ENCODE measurements at places on chromosomes 7 and 10. TPM values are rescaled to one million over a fixed set of nuclear protein-coding genes. Genes with fewer than 3 reads are reported as not detected.

DNA sequence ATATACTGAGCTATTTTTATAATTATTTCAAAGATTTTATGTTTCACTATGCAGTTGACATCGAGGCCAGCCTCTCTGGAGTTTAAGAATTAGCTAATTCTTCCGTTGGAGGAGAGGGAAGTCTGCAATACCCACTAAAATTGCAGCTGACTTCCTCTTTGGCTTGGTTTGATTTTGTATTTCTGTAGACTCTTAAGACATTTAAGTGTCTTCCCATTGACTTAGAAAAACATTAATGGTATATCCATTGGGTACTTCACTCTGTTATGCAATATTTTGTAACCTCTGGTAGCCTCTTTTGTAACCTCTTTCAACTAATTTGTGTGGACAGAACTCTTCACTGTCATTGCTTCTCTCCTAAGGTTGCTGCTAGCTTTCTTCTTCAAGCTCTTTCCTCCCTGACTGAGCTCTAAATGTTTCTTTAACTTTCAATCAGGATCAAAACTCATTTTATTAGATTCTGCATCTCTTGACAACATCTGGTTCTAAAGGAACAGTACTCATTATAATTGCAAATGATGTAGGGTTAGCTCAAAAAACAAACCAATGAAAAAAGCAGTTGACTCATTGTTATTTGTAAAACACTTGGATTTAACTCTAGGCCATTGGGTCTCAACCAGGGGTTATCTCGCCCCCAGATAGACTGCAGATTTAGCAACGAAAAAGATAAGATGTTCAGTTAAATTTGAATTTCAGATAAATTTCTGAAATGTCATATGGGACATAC is 1.7 kb upstream of the ANKRD22 start:
- H3K27ac ChIP-seq: peak overlapping the region; percentile 90
- H3K4me3 ChIP-seq: no peak overlapping the region
- H3K36me3 ChIP-seq: no peaks in the 10 kb centered on the region
- DNase-seq: no peak

DNA sequence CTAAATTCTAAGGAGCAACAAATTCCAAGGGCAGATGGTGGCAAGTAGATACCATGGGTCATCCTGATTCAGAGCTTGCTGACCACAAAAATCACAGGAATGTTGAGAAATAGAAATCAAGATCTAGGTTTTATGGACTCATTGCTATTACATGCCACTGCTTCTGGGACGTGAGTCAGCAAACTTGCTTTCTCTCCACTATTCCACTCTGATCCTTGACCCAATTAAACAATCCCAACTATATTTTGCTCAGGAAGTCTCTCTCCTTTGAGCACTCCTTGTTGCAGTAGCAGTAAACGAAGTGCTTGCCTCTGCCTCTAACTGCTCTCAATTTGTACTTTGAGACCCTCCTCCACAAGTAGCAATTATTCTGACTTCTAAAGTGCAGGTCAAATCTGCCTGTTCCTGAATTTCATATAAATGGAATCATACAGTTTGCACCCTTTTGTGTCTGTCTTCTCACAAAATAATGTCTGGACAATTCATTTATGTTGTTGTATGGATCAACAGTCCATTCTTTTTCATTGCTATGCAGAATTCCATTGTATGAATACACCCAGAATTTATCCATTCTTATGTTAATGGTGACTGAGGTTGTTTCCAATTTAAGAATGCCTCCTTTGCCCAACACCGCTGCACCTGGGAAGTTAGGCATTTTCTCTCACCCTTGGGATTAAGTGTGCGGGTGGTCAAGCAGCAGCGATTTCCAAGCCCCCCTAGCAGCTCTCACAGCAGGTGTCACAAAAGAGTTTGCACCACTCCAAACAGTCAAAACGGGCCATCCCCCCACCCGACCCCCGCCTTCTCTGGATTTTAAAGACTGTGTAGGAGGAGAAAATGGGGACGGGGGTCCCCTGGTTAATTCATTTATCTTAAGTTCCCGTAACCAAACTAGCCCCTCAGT is 35.9 kb downstream of the ACSM6 start:
- H3K27ac ChIP-seq: peak overlapping the region; percentile 98
- peaks cover 16% of the 10 kb centered on the region for H3K36me3 ChIP-seq
- peak; percentile 48 for DNase-seq
- peak overlapping the region; percentile 33 for H3K4me3 ChIP-seq
- H3K27me3 ChIP-seq: no peaks in the 10 kb centered on the region

DNA sequence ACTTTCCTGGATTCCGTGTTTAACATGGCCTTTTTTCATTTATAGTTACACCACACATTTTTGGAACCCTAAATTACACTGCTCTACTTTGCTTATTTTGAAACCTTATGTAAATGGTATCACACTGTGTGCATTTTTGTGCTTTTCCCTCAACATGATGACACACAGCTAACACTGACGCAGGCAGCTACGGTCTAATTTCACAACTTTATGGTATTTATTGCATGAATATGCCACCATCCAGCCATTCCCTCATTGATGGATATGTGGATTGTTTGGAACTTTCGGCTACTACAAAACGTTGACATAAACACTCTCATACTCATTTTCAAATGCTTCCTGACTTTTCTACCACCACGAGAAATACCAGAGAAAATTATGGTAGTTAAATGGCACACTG is 6.9 kb downstream of the PAPOLB start:
- peaks cover 80% of the 10 kb centered on the region for H3K27me3 ChIP-seq
- no peaks in the 10 kb centered on the region for H3K4me1 ChIP-seq
- no peaks in the 10 kb centered on the region for H3K36me3 ChIP-seq
- H3K27ac ChIP-seq: no peak overlapping the region
- DNase-seq: no peak

DNA sequence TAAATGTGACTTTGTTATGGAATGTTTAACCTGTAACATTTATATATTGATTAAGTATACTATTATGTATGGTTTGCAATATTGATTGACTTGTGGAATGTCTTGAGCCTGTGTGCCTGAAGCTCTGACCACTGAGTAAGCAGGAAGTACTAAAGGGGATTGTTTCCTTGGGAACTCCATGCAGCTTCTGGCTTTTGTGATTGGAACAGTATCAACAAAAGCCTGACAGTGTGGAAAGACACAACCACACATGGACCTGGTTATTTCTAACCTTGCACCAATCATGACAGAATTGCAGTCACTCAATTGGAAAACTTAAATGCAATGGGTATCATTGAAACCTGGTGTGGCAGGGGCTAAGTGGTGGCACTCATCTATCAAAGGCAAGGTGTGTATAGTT is 45.5 kb upstream of the PIK3CG start:
- DNase-seq: no peak
- H3K36me3 ChIP-seq: no peaks in the 10 kb centered on the region
- no peak overlapping the region for H3K4me3 ChIP-seq
- 0 out of 2 replicates have a peak, but pooled peaks cover 5% of the 10 kb centered on the region for H3K4me1 ChIP-seq
- no peak overlapping the region for H3K27ac ChIP-seq

DNA sequence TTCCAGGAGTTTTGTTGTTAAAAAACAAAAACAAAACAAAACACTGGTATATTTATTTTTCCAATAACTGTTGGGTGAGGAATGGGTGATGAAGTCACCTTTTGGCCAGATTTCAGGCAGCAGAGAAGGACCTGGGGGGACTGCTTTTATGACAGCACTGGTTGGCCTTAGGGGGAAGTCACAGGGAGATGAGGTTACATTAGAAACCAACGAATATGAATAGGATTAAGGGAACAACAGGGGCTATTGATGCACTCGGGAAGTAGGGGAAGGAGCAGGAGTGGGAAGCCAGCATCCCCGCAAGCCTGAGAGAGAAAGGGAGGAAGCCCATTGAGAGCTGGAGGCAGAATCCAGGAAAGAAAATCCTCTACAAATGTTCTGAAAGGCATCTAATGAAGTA is 958.4 kb downstream of the TYW1 start:
- no peaks in the 10 kb centered on the region for H3K27me3 ChIP-seq
- no peak overlapping the region for H3K27ac ChIP-seq
- no peak overlapping the region for H3K4me3 ChIP-seq
- no peaks in the 10 kb centered on the region for H3K36me3 ChIP-seq
- H3K4me1 ChIP-seq: no peaks in the 10 kb centered on the region

Gene IRF5
- total RNA-seq: 5.8 TPM

DNA sequence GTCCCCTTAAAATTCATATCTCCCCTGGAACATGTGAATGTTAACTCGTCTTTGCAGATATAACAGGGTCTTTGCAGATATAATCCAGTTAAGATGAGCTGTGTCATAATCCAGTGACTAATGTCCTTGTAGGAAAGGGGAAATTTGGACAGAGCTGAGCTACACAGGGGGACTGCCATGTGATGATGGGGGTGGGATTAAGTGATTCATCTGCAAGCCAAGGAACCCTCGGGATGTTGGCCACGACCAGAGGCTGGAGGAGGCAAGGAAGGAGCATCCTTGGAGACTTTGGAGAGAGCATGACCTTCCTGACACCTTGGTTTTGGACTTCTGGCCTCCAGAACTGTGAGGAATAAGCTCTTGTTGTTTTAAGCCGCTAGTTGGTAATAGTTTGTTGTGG is 153.9 kb upstream of the PCBD1 start:
- H3K4me3 ChIP-seq: no peak overlapping the region
- no peaks in the 10 kb centered on the region for H3K4me1 ChIP-seq
- H3K27ac ChIP-seq: no peak overlapping the region
- no peak for DNase-seq

Gene COBL
- 49.4 TPM for total RNA-seq

Gene VAX1
- total RNA-seq: not detected

DNA sequence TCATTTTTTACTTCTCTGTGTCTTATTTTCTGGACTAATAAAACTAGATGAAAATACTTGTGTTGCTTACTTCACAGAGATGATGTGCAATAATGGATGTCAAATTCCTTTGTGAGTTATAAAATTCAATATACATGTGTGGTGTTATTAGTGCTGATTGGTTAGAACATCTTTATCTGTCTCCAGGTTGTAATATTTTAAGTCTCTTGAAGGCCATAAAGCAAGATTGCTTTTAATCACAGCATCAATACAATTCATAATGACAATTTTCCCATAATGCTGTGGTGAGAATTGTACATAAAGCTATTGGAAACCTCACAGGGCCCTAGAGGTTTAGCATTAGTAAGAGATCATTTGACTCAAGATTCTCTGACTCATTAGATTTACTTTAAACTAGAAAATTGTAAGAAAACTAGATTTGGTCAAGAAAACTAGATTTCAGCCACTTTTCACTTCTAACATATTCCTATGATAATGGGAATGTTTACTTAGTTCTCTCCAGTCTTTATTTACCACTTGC is 963.7 kb downstream of the REEP3 start:
- no peak for DNase-seq
- no peaks in the 10 kb centered on the region for H3K27me3 ChIP-seq
- no peak overlapping the region for H3K4me3 ChIP-seq
- no peak overlapping the region for H3K27ac ChIP-seq
- H3K4me1 ChIP-seq: no peaks in the 10 kb centered on the region
- H3K36me3 ChIP-seq: no peaks in the 10 kb centered on the region

DNA sequence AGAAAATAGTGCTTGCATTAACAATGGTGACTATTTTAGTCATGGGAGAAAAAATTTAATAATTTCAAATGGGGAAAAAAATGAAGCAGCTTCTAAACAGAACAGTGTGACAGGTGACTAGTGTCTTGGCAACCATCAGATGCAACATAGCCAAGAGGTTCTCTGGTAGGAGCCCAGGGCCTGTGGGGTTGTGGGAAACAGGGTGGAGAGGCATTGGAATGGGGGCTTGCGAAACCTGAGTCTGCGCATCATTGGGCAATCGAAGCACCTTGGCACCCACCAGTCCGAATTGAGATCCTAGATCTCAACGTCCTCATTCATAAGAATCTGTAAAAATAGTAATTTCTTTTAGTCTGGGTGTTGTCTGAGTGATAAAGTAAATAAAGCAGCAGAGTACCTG is 19.2 kb upstream of the PARD3 start:
- no peak overlapping the region for H3K27ac ChIP-seq
- H3K4me3 ChIP-seq: no peak overlapping the region
- no peak for DNase-seq
- no peaks in the 10 kb centered on the region for H3K27me3 ChIP-seq
- H3K4me1 ChIP-seq: no peaks in the 10 kb centered on the region

DNA sequence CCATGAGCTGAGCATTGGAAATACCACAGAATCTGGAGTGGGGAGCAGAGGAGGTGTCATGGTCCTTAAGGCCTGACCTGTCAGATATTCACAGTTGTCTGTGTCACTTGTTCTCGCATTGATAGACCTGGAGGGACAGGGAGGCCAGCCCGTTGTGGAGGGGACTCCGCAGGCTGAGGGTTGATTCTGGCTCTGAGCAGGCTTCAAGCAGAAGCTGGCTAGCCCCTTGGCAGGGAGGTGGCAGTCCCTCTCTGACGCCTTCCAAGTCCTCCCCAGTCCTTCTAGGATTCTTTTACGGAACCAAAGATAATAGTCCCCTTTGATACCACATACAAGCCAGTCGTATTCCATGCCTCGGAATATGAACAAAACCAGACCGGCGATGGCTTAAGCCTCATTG is 65.4 kb downstream of the GRK5 start:
- peaks cover 28% of the 10 kb centered on the region for H3K4me1 ChIP-seq
- no peak overlapping the region for H3K4me3 ChIP-seq
- DNase-seq: no peak
- no peaks in the 10 kb centered on the region for H3K36me3 ChIP-seq

Gene MEIG1
- total RNA-seq: 4.1 TPM

GRCh38 chr10:27192284-27192683 is 37.1 kb downstream of the MASTL start:
- no peaks in the 10 kb centered on the region for H3K36me3 ChIP-seq
- H3K4me1 ChIP-seq: no peaks in the 10 kb centered on the region
- peak; percentile 45 for DNase-seq
- no peak overlapping the region for H3K27ac ChIP-seq
- no peak overlapping the region for H3K4me3 ChIP-seq

GRCh38 chr7:21028599-21028998 is 241.9 kb upstream of the SP8 start:
- H3K4me1 ChIP-seq: no peaks in the 10 kb centered on the region
- H3K36me3 ChIP-seq: no peaks in the 10 kb centered on the region
- H3K27me3 ChIP-seq: no peaks in the 10 kb centered on the region
- no peak overlapping the region for H3K4me3 ChIP-seq
- H3K27ac ChIP-seq: no peak overlapping the region
- no peak for DNase-seq

Gene CLRN3
- total RNA-seq: not detected

Gene TRIM56
- total RNA-seq: 72.3 TPM

- H3K4me1 ChIP-seq: no peaks in the 10 kb centered on the region
- no peak overlapping the region for H3K4me3 ChIP-seq
- no peak overlapping the region for H3K27ac ChIP-seq
These were observed 96.3 kb downstream of the DNAJB6 start for GRCh38 chr7:157432957-157433576.

Gene SEPTIN14
- not detected for total RNA-seq

Gene INA
- 20.9 TPM for total RNA-seq

DNA sequence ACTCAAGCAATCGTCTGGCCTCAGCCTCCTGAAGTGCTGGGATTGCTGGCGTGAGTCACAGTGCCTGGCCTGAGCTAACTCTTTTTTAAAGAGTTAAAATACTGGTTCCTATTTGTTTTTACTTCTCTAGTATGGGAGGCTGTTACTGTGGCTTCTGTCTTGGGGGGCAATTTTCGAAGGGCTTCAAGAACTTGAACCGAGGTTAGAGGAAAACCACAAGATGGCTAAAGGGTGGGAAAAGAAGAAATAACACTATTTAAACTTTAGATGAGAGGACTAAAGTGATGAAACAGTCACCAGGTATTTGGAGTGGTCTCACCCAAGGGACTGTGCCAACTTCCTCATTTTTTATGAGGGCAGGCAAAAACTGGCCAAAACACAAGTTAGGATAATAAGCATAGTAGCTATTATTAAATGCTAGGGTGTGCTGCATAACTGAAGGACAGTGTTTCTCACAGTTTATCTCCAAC is 17.8 kb downstream of the MET start:
- H3K27ac ChIP-seq: peak overlapping the region; percentile 20
- H3K27me3 ChIP-seq: no peaks in the 10 kb centered on the region
- no peak overlapping the region for H3K4me3 ChIP-seq
- H3K36me3 ChIP-seq: peaks cover 28% of the 10 kb centered on the region
- peaks cover 52% of the 10 kb centered on the region for H3K4me1 ChIP-seq
